ENCODE measurements at places on chromosomes 7 and 10. TPM values are rescaled to one million over a fixed set of nuclear protein-coding genes. Genes with fewer than 3 reads are reported as not detected.

Gene PLEKHS1
- 21.9 TPM for total RNA-seq

Gene NCF1
- 46.2 TPM for total RNA-seq

Gene LIPF
- total RNA-seq: not detected

Gene PCGF5
- total RNA-seq: 36.9 TPM

DNA sequence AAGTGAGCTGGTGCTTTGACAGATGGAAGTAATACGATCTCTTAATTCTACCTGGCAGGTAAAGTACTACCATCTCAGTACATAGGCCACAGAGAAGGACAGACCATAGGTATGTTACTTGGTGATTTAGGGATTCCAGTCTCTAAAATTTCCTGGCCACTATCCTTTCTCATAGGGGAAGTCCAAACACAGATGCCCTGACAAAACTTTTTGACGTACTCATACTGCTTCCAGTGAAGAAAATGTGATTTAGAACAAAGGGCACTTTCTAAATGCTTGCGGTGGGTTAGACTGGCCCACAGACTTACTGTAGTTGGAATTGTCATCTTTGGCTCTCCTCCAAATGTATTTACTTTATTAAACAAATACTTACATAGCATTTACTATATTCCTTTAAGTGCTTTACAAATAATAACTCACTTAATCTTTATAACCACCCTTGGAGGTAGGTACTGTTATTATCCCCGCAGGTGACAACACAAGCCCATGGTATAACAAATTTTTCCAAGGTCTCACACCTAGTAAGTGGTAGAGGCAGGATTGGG, 3.0 kb downstream of the PI4K2A start:
- peaks cover 11% of the 10 kb centered on the region for H3K36me3 ChIP-seq
- H3K27me3 ChIP-seq: no peaks in the 10 kb centered on the region
- no peak overlapping the region for H3K4me3 ChIP-seq
- H3K4me1 ChIP-seq: peaks cover 4% of the 10 kb centered on the region
- H3K27ac ChIP-seq: no peak overlapping the region
- no peak for DNase-seq

- H3K36me3 ChIP-seq: no peaks in the 10 kb centered on the region
- peaks cover 6% of the 10 kb centered on the region for H3K4me1 ChIP-seq
- H3K27me3 ChIP-seq: peaks cover 16% of the 10 kb centered on the region
- no peak overlapping the region for H3K27ac ChIP-seq
- peak; percentile 42 for DNase-seq
Observed at GRCh38 chr10:110636932-110637557, 7.1 kb upstream of the RBM20 start.

Gene ATRNL1
- total RNA-seq: 0.40 TPM

DNA sequence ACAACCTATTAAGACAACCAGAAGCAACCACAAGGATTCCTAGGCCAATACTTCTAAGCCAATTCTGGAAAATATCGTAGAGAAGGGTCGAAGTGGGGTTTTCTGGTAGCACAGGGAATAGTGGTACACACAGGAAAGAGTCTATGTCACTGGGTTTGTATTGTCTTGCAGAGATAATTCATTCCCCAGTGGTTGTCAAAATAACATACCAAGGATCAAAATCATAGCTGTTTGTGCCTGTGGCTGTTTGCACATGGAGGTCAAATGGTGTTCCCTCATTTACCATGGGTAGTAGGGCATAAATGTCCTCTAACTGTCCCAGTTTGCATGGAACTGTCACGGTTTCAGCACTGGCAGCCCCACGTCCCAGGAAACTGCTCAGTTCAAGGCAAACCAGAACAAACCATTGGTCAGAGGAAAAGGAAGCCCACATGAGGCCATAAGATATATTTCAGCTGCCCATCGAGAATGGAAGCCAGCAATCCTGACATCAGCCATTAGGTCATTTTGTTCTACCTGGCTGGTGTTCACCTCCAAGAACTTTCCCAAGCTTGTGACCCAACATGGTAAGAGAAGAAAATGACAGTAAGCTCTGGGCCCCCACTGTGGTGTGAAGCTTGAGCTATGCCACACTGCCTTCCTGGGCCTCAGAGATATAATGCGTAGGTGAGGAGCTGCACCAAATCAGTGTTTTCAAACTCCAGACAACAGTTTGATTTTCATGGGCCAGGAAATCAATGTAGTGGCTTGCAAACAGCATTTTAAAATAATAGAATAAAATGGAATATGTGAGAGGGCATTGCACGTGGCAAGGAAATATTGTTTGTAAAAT, 53.9 kb upstream of the NFE2L3 start:
- no peaks in the 10 kb centered on the region for H3K36me3 ChIP-seq
- peaks cover 6% of the 10 kb centered on the region for H3K4me1 ChIP-seq
- DNase-seq: no peak
- H3K27me3 ChIP-seq: no peaks in the 10 kb centered on the region
- no peak overlapping the region for H3K4me3 ChIP-seq

- H3K4me3 ChIP-seq: no peak overlapping the region
- no peaks in the 10 kb centered on the region for H3K27me3 ChIP-seq
- peaks cover 2% of the 10 kb centered on the region for H3K4me1 ChIP-seq
- H3K27ac ChIP-seq: no peak overlapping the region
Observed at GRCh38 chr7:69367780-69368179, 230.5 kb upstream of the AUTS2 start.

Measured in lung (tissue), 17 donors.